ENCODE measurements at places on chromosomes 13 and 19.
A peak's percentile ranks its signal among the peaks of the same experiment; 100 is the strongest.

GRCh38 chr13:64528838-64529237, 2701.3 kb downstream of the PCDH9 start:
- DNase-seq, result no peak

DNA sequence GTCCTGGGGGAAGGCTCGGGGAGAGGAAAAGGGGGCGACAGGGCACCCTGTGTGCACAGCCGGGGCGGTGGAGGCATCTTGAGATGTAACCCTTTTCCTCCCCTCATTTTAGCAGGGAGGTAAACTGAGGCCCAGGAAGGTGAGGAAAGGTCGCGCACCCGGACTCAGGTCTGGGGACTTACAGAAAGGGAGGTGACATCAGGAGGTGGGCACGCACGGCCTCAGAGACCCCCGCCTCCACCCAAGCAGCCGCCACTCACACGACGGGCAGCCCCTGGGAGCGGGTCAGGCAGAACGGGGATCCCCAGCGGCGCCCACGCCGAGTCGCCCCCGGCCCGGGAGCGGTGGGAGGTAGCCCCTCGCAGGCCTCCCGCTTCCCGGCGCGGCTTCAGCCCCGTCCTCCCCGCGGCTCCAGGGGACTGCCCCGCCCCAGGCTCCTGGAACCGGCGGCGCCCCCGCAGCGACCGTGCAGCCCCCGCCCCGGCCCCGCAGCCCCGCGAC, 477 bp downstream of the PIP5K1C start:
- DNase-seq, result no peak

- DNase-seq, result no peak
Observed at GRCh38 chr19:732148-733069, 18.5 kb upstream of the MISP start.

DNA sequence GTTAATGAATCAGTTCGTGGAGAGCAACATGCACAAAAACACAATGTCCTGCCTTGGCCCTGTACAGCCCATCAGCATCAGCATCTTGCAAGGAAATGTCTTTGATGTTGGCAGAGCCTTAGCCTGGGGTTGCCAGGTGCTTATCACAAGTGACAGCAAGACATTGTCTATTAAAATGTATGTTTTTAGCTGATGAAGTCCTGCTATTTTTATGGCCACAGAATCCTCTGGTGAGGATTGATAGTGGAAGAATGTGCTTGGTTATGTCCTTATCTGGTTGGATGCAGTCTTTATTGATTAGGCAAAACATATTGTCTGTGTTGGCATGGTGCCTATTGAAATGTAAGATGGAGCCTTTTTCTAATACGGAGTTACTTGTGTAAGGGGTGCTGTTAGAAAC, 1427.0 kb upstream of the MIR17HG start:
- no peak for DNase-seq

- DNase-seq, result no peak
Observed at GRCh38 chr13:80840316-80840976, 499.5 kb upstream of the SPRY2 start.

GRCh38 chr19:51271067-51271466, 20.2 kb downstream of the SIGLECL1 start:
- DNase-seq, result no peak

GRCh38 chr19:54179262-54179852, 6.4 kb upstream of the TMC4 start:
- no peak for DNase-seq

DNA sequence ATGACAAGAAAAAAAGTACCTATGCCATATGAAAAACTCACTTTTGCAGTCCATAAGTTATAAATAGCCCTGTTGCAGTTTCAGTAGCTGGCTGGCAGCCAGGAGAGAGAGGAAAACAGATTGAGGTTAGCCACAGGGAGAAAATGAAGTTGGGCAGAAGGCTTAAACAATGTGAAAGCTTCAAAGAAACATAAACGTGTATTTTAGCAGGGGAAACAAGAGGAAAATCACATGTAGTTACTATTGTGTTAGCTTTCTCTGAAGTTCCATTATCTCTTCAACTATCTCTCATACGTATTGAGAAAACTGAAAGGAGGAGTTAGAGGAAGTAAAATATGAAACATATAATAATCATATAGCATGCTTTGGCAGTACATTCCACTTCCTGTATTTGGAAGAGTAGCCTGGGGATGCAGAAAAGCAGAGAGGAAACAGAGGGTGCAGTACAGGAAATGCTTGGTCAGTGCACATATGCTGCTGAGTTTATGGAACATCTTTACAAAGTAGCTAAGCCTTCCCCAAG, 1551.1 kb downstream of the EFNB2 start:
- peak; percentile 15 for DNase-seq

- no peak for DNase-seq
Observed at GRCh38 chr19:5563935-5564612, 3.7 kb downstream of the TINCR start.

Measured in stimulated activated CD8-positive, alpha-beta memory T cell treated with anti-CD3 and anti-CD28 coated beads, Interleukin-4, amount 100 ng/mL, for 24 hours (primary cell).